Stimulated activated naive CD8-positive, alpha-beta T cell treated with anti-CD3 and anti-CD28 coated beads, Interleukin-15, Interleukin-2, amounts not matched to agents 100 U/mL and 50 U/mL, for 24 hours (primary cell): ENCODE measurements at places on chromosomes 7 and 10.
A peak's percentile ranks its signal among the peaks of the same experiment; 100 is the strongest.

- DNase-seq: peak; percentile 27
Observed at GRCh38 chr7:5420067-5420880, 3.4 kb downstream of the TNRC18 start.

DNA sequence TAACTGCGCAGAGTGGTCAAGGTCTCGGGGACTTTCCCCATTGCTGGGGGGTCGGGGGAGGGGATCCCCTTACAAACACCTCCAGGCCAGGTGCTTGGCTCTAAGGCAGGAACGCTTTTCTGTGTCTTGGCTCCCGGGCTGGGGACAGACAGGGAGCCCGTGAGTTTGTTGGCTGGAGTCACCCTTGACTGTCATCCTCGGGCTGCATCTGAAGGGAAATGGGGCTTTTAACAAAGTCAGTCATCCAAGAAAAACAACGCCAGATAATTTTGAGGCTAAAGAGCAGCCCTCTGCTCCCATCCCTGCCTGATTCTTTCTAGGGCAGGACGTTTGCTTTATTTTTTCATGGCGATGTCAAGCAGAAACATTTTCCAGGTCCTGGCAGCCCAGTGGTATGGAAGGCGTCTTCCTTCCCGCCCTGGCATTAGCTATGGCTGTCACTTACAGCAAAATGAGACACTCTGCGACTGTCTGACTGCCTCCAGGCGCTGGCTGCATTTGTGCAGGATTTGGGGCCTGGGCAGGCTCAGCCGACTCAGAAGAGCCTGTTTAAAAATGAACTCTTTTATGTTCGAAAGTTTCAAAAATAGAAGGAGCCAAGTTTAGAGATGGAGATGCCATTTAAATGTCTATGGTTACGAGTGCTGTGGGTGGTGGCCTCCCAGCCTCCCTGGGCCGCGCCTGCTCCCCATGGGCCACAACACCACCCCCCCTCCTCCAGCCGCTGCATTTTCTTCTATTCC, 54.7 kb upstream of the TNS3 start:
- no peak for DNase-seq

DNA sequence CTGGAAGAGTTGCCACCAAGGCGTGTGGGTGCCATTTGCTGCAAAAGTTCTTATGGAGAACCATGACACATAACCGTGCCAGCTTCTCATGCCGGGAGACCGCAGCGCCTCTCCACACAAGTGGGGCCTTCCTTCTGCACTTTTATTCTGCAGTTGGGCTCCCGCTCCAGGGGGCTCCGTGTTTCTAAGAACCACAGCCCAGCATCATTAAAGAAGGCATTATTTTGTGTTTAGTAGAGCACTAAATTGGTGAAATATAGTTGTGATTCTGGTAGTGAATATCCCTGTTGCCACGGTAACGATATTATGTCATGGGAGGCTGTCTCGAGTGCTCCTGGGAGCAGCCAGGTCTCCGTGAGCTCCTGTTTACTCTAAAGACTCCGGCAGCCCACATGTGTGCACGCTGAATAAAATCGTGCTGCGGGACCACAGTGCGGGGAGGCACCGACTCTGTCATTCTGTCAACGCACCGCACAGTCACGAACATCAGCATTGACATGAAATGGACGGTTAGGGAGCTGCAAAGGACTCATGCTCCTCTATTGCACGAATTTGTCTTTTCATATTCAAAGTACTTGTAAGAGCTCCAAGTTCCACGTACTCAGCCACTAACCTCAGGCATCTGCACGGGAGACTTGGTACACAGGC, 68.8 kb upstream of the PITRM1 start:
- DNase-seq: no peak

DNA sequence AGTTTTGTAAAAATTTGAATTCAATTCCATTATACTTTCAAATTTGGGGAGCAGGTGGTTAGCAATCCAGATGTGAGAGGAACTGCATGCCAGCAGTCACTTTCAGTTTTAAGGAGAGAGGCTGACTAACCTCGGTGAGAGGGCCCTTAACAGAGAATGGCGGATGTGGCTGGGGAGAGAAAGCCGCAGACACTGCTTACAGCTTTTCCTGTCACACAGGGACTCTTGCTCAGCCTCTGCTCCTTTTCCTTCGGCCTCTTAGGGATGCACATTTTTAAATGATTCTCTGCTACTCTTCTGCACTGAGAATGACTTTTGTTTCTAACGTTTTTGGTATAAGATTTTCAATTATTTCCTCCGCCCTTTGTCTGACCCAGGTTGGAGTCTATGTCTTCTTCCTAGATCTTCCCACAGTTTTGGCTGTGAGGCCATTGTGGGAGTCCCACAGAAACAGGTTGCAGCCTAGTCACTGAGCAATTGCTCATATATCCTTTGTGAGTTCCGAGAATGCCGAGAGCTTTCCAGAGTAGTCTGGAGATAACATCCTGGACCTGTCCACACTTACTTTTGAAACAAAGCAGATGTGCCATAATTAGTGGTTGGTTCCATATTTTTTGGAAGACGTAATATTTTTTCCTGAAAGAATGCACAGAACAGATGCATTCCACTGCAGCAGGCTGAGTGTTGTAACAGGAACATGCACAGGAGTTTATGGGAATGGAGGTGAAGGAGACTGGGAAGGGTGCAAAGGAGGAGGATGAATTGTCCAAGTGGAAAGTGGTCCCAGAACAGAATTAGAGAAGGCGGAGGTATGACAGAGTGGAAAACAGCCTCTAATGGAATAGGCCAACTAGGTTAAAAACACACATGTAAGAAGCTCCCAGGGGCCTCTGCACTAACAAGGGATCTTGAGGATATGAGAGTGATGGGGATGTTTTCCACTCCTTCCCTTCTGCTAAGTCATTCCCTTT, 168.0 kb upstream of the ZNF32 start:
- DNase-seq: peak; percentile 74

DNA sequence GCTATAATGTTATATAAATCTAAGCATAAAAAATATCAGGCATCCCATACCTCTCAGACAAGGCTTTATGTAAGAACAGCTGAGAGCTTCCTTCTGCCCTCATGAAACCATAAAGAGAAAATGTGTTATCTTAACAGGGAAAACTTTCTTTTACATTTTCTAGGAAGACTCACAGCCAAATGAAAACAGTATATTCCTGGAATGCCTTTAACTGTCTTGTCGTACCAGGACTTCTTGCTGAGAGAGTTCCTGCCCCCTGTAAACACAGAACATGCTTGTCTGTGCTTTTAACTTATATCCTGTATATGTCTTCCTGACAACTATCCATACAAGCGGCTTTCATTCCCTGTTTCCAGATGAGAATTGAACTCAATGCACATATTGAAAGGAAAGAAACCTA, 64.8 kb upstream of the AHR start:
- no peak for DNase-seq

GRCh38 chr7:101185258-101185839, 5.3 kb upstream of the NAT16 start:
- no peak for DNase-seq

- no peak for DNase-seq
Observed at GRCh38 chr10:96295475-96295874, 8.8 kb upstream of the DNTT start.

DNA sequence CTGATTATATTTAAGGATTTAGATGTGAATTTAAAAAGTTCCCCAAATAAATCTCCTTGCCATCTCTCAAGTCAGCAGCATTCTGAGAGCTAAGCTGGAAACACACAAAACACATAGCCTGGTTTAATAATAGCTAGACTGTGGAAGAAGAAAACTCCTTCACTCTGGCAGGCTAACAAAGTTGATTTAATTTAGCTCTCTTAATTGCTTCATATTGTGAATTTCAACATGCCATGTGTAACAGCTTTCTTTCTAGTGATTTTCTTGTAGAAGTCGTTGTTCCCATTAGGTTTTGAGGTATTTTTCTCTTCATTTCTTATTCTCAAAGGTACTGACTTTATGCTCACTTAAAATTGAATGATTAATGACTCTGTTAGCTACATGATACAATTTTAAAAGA, 216.8 kb upstream of the AKR1E2 start:
- DNase-seq: no peak

GRCh38 chr10:133359972-133360610, 2.3 kb upstream of the FUOM start:
- DNase-seq: no peak

DNA sequence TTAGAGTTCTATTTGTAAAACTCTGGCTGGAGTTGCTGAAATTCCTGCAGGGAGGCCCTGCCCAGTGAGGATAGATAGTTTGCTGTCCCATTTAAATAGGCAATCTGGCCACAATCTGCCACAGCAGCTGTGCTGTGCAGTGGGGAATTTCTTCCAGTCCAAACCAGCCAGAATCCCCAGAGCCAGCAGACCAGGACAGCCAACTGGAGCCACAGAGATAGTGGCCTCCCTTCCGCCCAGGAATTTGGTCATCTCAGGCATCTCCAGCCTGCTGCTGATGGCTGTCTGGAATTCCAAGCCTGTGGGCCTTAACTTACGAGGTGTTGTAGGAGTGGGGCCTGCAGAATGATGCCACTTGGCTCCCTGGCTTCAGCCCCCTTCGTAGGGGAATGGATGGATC, 643.4 kb downstream of the DNAJB9 start:
- no peak for DNase-seq

DNA sequence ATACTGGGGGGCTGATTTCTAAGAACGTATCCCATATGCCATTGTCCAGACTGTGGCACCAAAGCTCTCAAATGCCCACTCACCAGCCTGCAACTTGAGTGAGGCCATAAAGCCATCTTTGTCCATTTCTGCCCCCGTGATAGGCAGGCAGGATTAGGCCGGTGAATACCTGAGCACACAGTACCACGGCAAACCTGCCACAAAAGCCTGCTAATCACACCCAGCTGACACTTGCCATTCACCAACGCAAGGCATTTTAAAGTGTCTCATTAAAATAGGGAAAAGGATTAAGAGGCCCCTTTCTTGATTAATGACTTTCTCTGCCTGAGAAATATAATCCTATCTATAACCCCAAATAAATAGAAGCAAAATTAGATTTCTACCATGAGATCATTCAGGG, 111.4 kb upstream of the NANOS1 start:
- DNase-seq: no peak

- no peak for DNase-seq
Observed at GRCh38 chr7:128814499-128814898, 15.7 kb upstream of the FLNC start.

GRCh38 chr7:3598854-3599253, 297.8 kb downstream of the SDK1 start:
- no peak for DNase-seq

- DNase-seq: no peak
Observed at GRCh38 chr7:101880282-101881054, 63.0 kb downstream of the CUX1 start.

DNA sequence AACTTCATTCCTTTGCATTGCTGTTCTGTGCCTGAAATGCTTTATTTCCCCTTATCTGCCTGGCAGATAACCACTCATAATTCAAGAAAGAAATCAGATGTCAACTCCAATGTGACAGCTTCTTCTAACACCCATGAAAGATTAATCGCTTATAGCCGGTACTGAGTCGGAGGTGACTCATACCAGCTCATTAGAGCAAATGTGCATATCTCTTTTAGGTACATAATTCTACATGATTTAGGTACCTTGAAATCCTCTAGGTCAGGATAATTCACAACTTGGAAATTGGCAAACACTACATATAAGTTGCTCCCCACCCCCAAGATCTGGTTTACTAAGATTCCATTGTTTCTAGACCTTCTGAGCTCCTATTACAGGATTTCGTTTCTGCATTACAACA, 554.4 kb upstream of the SORCS1 start:
- DNase-seq: no peak

- no peak for DNase-seq
Observed at GRCh38 chr7:48011951-48012350, 17.0 kb downstream of the SUN3 start.

GRCh38 chr7:78083476-78084120, 285.0 kb downstream of the PHTF2 start:
- no peak for DNase-seq

DNA sequence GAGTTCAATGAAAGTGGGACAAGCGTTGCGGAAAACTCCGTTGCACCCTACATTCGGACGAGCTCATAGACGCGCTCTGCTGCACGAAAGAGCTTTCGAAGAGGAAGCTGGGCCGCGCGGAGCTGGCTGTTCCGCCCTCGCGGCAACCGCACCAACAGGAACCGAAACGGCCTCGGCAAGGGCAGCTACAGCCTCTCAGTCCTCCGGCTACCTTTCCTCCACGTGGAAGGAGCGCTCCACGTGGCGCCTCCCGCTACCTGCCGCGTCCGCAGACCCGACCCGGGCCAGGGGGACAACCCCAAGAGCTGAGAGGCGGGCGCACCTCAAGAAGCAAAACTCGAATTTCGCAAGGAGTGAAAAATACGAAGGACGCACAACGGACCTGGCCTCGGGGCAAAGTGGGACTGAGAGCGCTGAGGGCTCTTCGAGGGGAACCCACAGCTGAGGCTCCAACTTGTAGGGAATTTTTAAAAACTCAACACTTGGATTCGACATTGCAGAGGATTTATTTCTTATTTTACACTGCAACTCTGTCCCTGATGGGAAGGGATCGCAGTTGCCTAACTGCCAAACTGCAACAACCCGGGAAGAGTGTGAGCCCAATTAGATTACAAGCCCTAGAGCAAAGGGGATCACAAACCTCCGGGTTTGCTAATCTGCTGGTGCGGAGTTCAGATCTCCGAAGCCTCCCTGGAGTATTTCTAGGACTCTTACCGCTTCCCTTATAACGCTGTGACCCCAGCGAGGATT, 1.4 kb downstream of the HPSE2 start:
- DNase-seq: peak; percentile 65

DNA sequence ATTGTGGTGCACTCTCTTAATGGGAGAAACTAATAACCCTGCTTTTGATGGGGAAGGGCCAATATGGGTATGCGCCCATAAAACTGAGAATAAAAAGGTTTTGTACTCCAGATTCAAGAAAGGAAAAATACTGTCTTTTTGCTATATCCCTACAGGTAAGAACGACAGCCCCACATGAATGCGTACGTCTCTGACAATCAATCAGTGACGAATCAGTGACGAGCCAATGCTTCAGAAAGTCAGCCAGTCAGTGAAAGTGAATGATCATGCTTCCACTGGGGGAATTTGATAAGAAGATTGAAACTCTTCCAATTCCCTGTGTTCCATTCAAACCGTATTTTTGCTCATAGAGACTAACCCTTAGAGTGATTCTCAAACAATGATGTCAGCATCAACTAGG, 26.3 kb downstream of the ARL5B start:
- no peak for DNase-seq

DNA sequence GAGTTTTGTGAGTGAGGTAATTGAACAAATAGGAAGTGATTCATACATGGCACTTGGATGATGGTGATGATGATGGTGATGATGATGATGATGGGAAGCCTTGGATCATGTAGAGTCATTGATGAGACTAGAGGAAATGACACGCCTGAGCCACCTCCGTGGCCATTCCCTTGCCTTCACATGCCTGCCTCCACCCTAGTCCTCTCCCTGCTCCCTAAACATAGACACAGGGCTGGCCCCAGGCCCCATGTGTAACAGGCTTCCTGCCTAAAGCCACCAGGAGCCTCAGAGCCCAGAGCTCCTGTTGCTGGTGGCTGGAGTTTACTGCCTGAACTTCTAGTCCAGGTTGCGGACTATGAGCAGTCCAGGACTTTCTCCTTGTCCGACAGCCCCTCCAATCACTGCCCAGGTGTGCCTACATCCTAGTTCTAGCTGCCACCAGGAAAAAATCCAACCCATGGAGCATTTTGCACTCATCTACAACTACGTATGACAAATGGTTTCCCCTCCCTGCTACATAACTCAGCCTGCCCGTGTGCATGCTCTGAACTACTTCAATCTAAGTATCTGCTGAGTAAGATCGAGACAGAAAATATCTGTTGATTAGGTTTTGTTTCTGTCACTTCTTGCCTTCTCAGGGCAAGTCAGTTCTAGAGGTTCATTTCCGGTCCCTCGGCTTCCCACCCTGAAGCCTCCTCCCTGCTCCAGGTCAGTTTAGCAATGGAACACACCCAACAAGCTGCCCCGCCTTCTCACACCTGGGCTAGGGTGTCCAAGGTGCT, 35.5 kb upstream of the KDM7A start:
- no peak for DNase-seq
